ENCODE measurements at places on chromosomes 1 and 21.

DNA sequence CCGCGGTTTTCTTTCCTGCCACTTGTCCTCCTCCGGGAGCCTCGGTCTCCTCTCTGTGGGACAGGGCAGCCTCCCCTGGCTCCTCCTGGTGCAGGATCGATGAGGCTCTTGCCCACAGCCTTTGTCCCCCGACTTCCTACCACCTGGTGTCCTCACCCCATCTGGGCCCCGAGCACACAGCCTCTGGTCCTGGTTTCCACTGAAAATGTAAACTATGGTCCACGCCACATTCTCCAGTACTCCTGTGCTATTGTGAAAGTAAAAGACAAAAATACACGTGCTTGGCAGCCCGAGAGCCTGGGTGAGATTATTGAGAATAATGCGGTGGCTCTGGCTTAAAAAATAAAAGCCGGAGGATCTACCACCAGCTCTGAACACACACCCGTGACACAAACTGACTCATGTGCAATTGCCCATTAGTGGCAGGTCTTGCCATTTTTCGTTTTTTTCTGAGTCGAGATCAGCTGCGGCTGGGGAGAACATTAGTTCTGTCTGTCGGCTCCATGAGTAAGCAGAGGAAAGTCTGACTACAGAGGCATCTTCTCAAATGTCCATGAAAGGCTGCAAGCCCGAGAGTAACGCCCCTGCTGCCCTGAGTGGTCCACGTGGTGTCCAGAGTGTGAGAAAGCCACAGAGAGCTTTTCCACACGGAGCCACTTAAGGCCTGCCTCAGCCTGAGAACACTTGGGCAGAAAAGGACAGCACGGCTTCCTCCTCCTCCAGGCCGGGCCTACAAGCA lies 5.7 kb upstream of the COL6A2 start:
- peak; percentile 99 for DNase-seq

- no peak for DNase-seq
Observed at GRCh38 chr1:183388735-183389134, 29.4 kb downstream of the NMNAT2 start.

DNA sequence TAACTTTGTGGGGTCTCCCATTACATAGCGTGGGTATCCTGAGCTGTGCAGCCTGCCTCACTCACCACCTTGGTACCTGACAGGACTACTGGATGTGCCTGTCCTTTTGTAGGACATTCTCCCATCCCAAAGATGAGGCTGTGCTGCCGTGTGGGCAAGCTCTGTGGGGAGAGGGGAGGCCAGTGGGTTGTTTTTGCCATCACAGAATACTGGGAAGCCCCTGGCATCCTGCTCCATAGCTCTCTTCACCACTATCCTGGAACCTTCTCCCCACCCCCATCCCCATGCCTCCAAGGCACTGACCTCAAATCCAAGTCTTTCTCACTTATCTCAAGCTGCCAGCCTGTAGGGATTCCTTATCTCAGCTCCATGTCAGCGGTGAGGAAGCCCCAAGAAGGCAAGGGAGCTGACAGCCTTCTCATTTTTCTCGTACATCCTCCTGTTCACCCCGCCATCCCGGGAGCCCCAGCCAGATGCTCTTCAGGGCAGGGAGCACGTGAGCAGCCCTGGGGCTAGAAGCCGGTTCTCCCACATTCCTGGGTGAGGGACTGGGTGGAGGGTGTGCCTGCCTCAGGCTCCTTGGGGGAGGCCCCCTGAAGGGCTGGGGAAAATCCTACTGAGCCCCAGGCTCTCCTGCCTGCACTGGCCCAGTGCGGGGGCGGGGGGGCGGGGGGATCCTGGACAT lies 2.4 kb upstream of the ELF3 start:
- DNase-seq = no peak

- DNase-seq = no peak
Observed at GRCh38 chr21:38905328-38905727, 99.6 kb downstream of the ETS2 start.

DNA sequence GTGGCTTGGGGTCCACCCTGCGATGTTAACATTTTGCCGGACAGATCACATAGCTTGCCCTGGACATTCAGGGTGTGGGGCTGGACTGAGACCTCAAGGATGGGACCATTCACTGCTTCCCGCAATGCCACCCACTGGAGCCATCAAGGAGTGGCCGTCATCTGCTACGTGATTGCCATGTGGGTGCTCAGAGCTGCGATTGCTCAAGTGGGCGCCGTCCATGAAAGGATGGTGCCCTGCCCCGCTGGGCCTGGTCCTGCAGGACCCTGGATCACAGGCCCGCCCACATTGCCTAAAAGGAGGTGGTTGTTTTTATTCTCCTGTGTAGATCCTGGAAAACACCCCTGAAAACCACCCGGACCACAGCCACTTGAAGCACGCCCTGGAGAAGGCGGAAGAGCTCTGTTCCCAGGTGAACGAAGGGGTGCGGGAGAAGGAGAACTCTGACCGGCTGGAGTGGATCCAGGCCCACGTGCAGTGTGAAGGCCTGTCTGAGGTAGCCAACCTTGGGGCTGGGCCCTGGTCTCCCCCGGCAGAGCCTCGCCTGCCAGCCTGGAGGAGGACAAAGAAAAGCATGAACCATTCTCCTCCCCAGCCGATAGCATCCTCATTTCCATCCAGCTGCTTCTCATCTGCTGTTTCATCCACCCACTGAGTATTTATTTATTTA lies 40.4 kb downstream of the ATP5PO start:
- no peak for DNase-seq

- peak; percentile 71 for DNase-seq
Observed at GRCh38 chr1:1080122-1080757, 6.1 kb upstream of the RNF223 start.

DNA sequence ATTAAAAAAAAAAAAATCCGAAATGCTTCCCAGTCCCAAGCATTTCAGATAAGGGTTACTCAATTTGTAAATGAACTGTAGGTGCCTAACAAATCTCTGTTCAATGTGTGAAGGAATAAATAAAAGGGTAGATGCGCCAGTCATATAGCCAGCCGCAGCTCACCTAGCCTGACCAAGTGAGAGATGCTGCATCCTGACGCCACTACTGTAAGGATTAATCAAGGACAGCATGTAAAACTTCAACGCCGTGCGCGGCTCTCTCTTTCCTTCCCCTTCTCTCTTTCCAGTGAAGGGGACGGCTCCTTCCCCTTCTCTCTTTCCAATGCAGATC lies 441 bp downstream of the PPT1 start:
- no peak for DNase-seq

GRCh38 chr1:1573843-1574720 lies 581 bp downstream of the SSU72 start:
- peak; percentile 90 for DNase-seq

GRCh38 chr1:147800804-147801203 lies 40.4 kb upstream of the GJA5 start:
- peak; percentile 5 for DNase-seq

DNA sequence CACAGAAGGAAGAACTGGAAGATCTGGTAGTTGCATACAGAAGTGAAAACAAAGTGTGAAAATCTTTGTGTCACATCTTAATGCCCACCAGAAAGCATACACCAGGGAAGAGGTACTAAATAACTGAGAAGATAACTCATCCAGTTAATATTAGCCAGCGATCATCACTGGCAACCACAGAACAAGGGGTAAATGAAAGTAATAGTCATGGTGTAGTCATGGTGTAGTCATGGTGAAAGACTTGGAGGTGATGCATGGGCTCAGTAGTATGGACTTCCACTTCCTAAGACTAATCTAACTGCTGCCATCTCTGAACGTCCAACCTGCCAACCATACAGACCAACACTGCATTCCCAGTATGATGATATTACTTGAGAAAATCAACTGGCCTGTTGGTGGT lies 481.2 kb upstream of the NR5A2 start:
- peak; percentile 63 for DNase-seq

DNA sequence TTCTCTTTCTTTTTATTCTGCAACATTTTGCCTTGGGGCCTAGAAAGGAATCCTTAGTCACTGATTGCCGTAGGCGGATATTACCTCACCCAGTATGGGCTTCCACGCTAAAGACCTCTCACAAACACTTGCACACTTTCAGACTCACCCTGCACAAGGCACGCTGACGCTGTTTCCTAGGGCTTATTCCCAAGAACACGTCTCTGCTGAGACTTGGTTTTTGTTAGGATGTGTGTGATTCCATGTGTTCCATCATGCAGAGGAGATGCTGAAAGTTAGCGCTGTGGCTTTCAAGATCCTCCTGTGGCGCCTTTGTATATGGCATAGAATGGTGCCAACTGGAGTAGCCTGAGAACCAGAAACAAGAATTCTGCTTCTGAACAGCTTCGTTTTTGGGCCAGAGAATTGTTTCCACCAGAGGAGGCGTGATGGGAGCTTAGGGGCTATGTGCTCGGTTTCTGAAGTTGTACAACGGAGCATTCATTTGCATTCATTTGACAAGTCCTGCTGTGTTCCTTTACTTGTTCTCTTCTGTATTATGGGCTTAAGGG lies 297.0 kb downstream of the DISC1 start:
- DNase-seq = peak; percentile 37

DNA sequence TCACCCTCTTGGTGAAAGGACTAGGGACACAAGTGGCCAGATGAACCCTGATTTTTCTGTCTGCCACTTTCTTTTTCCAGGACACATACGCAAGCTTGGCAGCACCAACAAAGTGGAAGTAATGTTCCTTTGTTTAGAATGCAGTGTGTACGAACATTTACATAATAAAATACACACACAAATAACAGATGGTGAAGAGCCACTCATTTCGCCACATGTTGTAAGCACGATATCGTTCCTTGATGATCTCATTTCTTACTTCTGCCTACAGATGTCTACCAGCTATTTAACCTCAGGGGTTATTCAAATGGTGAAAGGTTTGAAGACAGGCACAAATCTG lies 670.2 kb upstream of the CXADR start:
- peak; percentile 32 for DNase-seq

GRCh38 chr1:198304431-198304830 lies 147.6 kb downstream of the NEK7 start:
- DNase-seq = no peak

DNA sequence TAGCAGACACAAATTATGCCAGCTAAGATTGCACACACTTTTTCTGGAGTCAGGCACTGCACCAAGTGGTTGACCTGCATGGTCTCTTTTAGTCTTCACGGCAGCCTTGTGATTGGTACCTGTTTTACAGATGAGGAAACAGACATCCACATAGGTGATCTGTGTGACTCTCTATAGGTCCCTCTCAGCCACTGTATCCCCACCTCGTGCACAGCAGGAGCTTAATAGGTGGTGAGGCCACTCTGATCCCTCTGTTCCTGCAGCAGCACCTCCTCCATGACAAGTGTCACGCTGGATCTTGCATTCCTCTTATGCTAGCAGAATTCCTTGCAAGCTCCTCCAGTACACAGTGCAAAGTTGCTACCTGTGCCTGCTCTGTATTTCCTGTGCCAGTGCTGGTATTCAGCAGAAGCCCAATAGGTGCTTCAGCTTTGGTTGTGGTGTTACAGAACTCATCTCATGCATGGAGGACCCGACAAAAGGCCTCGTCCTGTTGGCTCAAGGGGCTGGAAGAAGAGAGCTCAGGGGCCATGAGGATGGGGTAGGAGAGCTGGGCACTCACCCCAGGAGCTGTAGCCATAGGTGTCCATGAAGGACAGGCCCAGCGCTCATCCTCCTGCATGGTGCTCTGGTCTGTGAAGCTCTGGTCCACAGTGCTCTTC lies 546.7 kb downstream of the PTPRU start:
- DNase-seq = no peak

DNA sequence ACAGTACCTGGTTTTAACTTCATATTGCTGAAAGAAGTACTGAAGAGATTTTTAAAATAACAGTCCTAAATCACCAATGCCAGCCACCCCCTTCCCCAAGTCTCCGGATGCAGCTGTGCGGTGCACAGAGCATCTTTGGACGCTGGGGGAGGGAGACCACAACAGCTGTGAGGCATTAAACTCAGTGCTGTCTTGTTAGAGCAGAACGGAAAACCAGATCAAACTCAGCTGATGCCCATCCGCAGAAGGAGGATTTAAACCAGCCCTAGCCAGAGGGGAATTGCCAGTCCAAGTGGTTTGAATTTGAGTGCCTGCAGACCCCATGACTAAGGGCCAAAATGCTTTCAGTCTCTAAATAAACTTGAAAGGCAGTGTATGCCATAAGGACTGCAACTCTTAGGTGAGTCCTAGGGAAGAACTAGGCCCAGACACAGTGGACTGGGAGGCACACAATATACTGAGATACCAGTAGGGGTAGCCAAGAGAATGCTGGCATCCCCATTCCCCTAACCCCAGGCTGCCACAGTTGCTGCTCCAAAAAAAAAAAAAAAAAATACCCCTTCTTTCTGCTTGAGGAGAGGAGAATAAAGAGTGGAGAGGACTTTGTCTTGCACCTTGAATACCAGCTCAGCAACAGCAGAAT lies 576.2 kb downstream of the NEGR1 start:
- DNase-seq = no peak

DNA sequence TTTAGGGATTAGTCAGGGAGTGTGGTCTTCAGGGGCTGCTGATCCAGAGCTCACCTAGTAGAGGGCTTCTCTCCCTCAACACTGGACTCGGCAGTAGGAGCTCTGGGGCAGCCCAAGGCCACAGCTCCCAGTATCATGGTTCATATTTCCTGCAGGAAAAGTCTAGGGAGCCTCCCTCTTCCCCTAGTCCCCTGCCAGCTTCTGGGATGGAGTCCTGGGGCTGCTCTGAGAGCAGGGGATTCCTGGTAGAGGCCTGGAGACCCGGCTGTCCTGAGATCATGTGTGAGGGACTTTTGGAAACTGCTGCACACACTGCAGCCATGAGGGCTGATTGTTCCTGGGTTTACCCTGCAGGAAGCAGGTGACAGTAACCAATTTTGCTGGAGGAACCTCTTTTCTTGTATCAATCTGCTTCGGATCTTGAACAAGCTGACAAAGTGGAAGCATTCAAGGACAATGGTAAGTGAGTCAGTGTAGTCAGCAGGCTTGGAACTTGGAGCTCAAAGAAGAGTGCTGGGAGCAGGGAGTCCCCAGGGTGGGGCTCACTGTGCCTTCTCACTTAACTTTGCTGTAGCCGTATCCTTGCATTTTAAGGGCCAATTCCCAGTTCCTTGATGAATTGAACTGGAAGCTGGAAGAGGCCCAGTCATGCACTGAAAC lies 16.3 kb downstream of the STRIP1 start:
- peak; percentile 82 for DNase-seq

DNA sequence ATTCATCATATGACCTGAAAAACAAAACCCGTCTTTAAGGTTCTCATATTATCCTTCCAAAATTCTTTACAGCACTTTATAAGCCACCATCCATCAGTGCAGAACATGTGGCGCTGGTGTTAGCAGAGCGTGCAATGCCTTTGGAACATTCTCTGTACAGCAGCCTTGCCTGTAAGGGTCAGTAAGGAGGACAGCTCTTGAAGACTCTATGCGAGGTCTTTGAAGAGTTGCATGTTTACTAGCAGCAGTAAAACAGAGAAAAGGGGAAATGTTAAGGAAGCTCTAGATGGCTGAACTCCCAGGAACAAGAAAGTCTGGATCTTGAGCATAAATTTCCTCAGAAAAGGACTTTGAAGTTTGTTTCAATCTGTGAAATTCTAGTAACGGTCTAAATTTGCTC lies 365.6 kb downstream of the DUSP10 start:
- no peak for DNase-seq
